ENCODE measurements at places on chromosomes 5 and 9.

DNA sequence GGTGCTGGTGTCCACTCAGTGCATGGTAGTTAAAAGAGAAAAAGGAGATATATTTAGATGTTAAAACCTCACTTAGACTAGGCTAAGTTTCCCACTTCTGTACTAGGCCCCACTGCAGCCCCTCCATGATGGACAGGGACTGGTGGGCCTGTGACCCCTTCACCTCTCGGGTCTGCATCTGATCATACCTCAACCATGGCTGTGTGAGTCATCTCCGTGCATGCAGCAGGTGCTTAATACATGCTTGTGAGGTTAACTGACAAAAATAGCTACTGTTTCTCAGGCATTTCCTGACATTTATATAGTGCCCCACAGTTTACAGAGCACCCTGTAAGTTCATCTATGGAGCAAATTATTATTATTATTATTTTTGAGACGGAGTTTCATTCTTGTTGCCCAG, 8.4 kb upstream of the URM1 start:
- no peak for DNase-seq

DNA sequence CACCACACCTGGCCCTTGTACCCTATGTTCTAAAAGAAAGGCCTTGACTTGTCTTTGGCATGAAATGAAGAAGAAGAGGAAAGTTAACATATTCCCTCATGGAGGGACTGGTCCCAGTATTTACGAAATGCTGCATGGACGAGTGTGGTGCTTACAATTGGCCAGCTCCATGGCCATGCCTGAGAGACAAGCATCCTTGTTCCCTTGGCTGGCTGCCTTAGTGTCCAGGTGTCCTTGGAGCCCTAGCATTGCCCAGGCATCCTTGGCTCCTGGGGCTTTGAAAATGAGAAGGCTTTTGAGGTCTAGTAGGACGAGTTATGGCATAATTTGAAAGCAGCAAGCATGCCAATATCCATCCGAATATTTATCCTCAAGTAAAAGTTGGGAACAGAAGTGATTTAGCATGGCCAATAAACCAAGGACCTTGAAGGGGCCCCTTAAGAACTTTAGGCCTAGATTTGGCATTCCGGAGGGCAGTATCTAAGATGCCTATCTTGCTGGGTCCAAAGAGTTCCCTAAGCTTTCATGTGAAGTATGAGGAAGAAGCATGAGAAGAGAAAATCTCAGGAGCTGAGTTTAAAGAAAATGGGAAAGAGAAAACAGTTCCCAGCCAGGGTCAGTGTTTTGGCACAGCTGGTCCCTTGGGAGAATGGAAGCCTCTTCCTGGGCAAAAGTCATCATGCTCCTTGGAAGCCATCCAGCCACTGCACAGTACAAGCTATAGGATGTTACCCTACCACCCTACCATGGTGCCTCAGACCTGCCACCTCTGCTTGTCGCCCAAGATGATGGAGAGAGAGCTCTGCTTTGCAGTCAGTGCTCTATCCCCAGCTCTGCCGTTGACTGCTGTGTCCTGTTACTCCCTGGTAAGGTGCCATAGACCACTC, 91.0 kb downstream of the AOPEP start:
- DNase-seq, result no peak

DNA sequence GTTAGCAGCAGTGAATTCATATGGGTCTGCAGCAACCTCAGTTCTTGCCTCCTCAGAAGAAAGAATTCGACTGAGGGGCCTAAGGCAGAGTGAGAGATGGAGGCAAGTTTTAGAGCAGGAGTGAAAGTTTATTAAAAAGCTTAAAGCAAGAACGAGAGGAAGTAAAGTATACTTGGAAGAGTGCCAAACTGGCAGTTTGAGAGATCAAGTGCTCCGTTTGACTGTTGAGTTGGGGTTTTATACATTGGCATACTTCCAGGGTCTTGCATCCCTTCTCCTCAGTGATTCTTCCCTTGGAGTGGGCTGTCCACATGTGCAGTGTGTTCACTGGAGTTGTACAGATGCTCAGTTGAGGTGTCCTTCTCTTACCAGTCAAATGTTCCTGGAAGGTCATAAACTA, 203.6 kb downstream of the SPATA31D1 start:
- peak; percentile 33 for DNase-seq

DNA sequence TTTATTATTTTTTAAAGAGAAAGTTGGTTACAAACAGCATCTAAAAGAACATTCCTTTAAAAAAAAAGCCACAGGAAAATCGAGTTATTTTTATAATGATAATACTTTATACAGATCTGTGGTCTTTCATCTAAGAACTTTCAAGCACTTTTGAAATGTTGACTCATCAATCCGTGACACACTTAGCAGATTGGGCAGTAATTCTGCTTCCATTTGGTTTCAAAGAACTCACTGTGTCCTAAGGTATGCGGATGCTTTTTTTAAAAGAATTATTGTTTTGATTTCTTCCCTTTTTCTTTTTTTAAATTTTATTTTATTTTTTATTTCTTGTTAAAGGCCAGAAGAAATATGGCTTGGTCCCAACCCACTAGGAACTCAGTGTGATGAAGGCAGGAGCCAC, 147.8 kb downstream of the AOPEP start:
- no peak for DNase-seq

DNA sequence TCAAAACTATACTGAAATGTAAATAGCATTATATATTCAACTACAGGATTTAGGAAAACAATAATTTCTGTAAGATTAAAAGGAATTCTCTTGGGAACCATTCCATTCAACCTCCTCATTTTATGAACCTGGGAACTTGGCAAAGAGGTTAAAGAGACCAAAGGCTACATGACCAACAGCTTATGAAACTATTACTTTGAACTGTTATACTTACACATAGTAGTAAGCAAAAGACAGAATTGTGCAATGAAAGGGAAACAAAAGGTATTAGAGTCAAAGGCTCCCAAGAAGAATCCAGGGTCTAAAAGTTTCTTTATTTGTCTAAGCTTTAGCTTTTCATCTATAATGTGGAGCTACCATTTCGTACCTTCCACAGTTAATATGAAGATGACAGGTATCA, 7.2 kb downstream of the C9orf72 start:
- no peak for DNase-seq
